ENCODE measurements at places on chromosomes 5 and 9.

GRCh38 chr9:37531699-37532098 lies 44.5 kb downstream of the FBXO10 start:
- DNase-seq: no peak

- DNase-seq: no peak
Observed at GRCh38 chr5:115124741-115125140, 45.0 kb downstream of the TRIM36 start.

GRCh38 chr5:59446356-59446755 lies 447.2 kb downstream of the PDE4D start:
- DNase-seq: no peak

DNA sequence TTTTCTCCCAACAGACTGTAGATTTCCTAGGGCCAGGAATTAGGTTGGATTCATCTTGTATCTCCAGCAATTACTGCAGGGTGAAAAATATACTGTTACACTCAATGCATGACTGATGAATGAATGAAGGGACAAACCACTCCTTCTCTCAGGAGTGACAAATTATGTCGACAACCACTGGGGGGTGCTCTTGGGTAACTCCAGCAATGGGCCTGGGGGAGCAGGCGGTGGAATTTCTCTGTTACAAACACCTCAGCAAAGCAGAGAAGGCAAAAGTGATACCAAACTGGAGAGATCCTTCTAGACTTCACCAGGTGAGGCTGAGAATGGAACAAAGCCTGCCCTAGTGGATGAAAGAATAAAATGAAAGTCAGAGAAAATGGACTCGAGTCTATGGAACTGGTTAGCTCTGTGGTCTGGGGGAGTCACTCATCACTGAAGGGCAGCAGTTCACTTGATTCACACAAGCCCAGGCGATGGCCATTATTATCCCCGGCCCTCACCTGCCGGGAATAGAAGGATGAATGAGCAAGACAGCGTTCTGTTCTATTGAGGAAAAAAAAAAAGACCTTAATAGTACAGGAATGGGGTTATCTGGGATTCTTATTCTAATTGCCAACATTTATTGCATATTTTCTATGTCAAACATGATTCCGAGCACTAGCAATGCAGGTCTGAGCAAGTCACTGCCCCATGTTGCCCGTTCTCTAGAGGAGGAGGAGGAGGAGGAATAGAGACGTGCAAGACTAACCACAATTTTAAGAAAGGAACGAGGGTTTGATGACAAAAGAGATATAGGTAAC lies 341.1 kb downstream of the ASTN2 start:
- peak; percentile 72 for DNase-seq

Measured in cerebellar cortex (tissue), 1 donor.